ENCODE measurements at places on chromosomes 16 and 17. TPM values are rescaled to one million over a fixed set of nuclear protein-coding genes. Genes with fewer than 3 reads are reported as not detected.

The ABCC12 gene
- 0.10 TPM for total RNA-seq

The RND2 gene
- total RNA-seq = 11.6 TPM

The SBK1 gene
- 0.98 TPM for total RNA-seq

The CD300LB gene
- 0.69 TPM for total RNA-seq

The BRCA1 gene
- 2.5 TPM for total RNA-seq

The CCL15 gene
- total RNA-seq = not detected

The GNG13 gene
- not detected for total RNA-seq

The SPN gene
- 0.72 TPM for total RNA-seq

The TNS4 gene
- not detected for total RNA-seq

The SDR42E1 gene
- 2.3 TPM for total RNA-seq

The KRT15 gene
- total RNA-seq = 0.55 TPM

The ELMO3 gene
- 2.6 TPM for total RNA-seq

The IGF2BP1 gene
- not detected for total RNA-seq

The ZBTB4 gene
- total RNA-seq = 85.5 TPM

The PTX4 gene
- total RNA-seq = 0.15 TPM

The ST6GALNAC2 gene
- total RNA-seq = 1.9 TPM

The ATP1B2 gene
- total RNA-seq = 28.1 TPM

The IL17C gene
- not detected for total RNA-seq

The SLC6A2 gene
- total RNA-seq = 0.08 TPM

The TEKT5 gene
- not detected for total RNA-seq

The GAS2L2 gene
- 0.37 TPM for total RNA-seq

The ETV4 gene
- total RNA-seq = 0.57 TPM

The NPTX1 gene
- 0.10 TPM for total RNA-seq

The TEX14 gene
- 0.20 TPM for total RNA-seq

The ACAP1 gene
- total RNA-seq = 9.4 TPM

The MFSD6L gene
- 0.77 TPM for total RNA-seq

The SLC38A8 gene
- total RNA-seq = not detected

The TBC1D3 gene
- not detected for total RNA-seq

The MAP2K4 gene
- 33.1 TPM for total RNA-seq

The ORMDL3 gene
- 58.3 TPM for total RNA-seq

The SLC12A3 gene
- total RNA-seq = not detected

The TNP2 gene
- not detected for total RNA-seq

The WFIKKN1 gene
- total RNA-seq = 1.3 TPM

The NIP7 gene
- 17.4 TPM for total RNA-seq

The ITGAX gene
- 13.9 TPM for total RNA-seq

The KRTAP17-1 gene
- not detected for total RNA-seq

The KRT34 gene
- not detected for total RNA-seq

The YPEL2 gene
- total RNA-seq = 7.5 TPM

The COPZ2 gene
- 22.0 TPM for total RNA-seq

The C1QL1 gene
- 6.0 TPM for total RNA-seq

The SMIM5 gene
- 7.9 TPM for total RNA-seq

The GGA2 gene
- 55.2 TPM for total RNA-seq

The AMFR gene
- total RNA-seq = 103 TPM

The SLC38A10 gene
- 75.7 TPM for total RNA-seq

The KRT20 gene
- total RNA-seq = not detected

Measured in ovary (tissue), 10 donors.